GM12878 (cell line): ENCODE measurements at places on chromosomes 5 and 9.

- no peak for DNase-seq
Observed at GRCh38 chr9:93116072-93116961, 17.7 kb downstream of the NINJ1 start.

DNA sequence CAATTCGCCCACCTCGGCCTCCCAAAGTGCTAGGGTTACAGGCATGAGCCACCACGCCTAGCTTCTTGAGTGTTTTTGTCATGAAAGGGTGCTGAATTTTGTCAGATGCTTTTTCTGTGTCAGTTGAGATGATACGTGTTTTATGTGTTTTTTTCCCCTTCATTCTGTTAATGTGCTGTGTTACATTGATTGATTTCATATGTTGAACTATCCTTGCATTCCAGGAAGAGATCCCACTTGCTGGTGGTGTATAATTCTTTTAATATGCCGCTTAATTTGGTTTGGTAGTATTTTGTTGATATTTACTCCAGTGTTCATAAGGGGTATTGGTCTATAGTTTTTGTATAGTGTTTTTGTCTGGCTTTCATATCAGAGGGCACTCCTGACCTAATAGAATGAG, 13.6 kb downstream of the ZBTB43 start:
- DNase-seq = no peak

- DNase-seq = no peak
Observed at GRCh38 chr9:22817181-22817580, 370.6 kb downstream of the DMRTA1 start.

GRCh38 chr5:8828596-8829322, 717.1 kb downstream of the SEMA5A start:
- no peak for DNase-seq

- DNase-seq = no peak
Observed at GRCh38 chr5:11334404-11334803, 569.8 kb downstream of the CTNND2 start.

DNA sequence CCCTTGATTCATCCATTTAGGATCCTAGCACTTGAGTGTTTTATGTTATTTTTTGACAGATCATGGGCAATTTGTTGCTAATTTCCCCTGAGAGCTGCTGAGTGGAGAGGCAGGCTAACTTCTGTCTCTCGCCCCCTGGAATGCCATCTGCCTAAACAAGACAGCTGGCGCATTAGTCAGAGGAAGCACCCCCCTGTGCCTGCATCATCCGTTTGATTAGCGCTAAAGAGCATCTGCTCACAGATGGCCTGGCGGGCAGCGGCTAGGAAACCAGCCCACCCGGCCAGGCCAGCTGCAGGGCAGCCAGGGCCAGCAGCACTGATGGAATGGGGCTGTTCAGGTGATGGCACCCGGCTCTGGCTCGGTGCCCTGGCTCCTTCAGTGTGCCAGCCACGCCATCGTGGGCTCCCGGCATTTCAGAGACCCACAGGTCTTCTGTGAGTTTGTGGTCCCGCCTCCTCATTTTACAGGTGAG, 22.9 kb upstream of the ASS1 start:
- no peak for DNase-seq

DNA sequence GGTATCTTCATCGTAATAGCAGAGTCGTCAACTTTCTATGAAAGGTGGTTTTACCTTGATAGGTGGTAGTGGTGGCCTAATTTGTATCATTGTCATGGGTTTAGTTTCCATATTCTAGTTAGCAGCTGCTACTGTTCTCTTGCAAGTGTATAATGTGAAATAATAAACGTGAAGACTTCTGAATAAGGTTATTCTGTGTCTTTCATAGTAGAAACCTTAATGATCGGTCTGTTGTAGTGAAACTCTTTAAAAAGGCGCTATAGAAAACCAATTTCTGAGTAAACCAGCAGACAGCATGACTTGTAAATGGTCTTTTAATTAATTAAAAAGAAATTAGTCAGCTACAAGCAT, 1.6 kb downstream of the SET start:
- DNase-seq = no peak

DNA sequence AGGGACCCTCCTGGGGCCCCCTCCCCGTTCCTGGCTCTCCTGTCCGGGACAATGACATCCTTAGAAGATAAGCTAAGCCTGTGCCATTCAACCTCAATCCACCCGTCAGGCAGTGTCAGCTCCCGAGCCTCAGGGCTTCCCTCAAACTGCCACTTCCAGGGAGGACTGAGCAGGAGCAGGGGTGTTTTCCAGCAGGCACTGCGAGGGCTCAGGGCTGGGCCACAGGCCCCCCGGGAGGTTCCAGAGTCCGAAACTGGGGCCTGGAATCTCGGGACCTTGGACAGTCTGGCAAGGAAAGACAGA, 26.2 kb downstream of the LHX3 start:
- no peak for DNase-seq

- no peak for DNase-seq
Observed at GRCh38 chr5:75656311-75657003, 45.2 kb downstream of the ANKDD1B start.

- no peak for DNase-seq
Observed at GRCh38 chr9:72581694-72582093, 60.3 kb downstream of the TMC1 start.

DNA sequence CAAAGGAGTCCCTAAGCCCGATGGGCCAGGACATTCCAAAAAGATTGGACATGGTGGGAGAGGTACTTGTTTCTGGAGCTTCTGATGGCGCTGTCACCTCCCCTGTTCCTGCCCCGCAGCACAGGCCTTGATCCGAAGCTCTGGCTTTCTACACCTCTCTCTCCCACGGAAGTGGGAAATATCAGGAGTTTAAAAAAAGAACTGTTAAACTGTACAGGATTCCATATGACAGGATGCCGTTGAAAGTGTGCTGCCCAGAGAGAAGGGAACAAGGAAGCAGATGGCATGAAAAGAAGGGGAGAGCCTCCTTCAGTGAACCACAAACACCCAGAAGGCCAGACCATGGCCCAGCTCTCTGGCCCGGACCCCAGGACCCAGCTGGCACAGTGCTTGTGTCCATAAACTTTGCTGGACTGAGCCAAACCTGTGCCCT, 26.8 kb upstream of the SLC2A8 start:
- no peak for DNase-seq

GRCh38 chr5:109923205-109923604, 233.5 kb downstream of the MAN2A1 start:
- no peak for DNase-seq

GRCh38 chr5:36365896-36366295, 64.2 kb upstream of the RANBP3L start:
- no peak for DNase-seq

DNA sequence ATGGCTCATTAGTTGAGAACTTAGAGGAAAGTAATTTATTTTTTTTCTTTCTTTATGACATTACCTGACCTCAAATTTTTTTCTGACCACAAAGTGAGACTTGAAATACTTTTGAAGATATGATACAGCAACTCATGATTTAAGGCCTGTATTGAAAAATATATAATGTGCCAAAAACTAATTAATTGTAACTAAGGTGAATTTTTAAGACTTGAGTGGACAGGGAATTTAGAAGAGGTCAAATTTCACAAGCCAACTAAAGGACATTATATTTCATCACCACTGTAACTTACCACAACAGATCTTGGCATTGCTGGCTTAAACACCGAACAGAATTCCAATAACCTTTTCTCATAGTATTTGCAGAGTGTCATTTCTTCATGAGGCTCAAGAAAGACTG, 1.8 kb downstream of the CCNH start:
- DNase-seq = no peak

DNA sequence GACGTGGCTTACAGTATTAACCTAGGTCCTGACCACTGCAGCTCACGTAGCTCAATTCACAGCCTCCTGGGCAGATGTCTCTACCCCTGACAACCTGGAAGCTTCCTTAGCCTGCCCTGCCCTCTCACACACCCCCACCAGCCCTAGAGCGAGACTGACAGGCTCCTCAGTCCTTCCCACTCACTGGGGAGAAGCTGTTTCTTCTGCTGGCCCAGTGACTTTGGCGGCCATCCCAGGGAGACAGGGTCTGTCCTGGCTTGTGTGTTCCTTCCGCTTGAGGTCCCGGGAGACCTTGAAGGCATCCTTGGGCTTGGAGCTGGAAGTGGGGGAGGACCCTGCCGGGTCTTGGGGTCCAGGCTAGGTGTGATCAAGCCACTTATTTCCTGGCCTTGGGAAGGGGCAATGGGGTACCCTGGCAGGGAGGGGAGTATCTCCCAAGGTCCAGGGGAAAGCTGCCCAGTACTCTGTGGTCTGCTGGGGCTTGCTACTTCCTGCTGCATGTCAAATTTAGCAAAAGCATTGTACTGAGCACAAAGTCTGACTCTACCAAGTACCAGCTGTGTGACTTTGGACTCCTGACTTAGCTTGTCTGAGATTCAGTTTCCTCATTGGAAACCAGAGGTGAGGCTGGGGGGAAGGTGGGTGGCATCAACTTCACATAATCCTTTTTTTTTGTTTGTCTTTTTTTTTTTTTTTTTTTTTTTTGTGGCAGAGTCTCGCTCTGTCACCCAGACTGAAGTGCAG, 1.9 kb downstream of the MIGA2 start:
- DNase-seq = no peak

DNA sequence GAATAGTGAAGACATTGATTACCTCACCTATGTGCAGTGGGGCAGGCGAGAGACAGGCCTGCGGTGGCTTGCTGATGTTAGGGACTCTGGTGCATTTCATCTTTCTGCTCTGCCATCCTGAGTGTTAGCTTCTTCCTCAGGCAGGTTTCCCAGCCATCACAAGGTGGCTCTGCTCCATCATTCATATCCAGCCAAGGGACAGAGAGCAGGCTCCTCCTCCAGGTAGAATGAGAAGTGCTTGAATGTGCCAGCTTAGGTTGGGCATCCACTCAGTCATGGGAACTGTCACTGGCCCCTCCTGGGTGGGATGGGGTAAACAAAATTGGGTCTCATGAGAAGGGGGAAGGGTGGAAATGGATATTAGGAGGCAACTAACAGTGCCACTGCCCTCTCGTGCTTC, 24.8 kb downstream of the GPR107 start:
- no peak for DNase-seq

GRCh38 chr9:4339836-4340560, 40.1 kb upstream of the GLIS3 start:
- no peak for DNase-seq

- DNase-seq = no peak
Observed at GRCh38 chr5:168987543-168988300, 313.2 kb downstream of the SLIT3 start.

DNA sequence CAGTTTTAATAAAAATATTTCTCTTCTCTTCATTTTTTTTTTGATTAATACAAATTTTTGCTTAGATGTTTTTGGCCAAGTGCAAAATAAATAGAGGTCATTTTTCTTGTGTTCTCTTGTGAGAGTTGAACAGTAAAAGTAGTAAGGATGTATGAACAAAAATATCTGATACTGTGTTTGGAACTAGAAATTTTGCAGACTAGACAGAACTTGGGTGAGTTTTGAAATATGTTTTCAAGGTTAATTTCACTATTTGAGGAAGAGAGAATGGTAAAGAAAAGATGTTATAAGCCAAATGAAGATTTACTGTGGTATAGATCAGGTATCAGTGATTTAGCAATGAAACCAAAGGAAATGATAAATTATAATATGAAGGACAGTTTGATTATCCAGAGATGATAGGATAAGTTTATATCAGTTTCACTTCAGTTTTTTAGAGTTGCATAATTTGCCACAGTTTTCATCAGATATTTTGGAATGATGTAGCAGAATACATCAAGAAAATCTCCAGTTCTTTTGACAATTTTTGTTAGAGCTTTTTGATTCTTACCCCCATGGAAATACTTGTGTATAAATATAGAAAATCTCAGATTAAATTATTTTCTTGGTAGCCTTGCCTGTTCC, 147.9 kb upstream of the VCAN start:
- DNase-seq = no peak

DNA sequence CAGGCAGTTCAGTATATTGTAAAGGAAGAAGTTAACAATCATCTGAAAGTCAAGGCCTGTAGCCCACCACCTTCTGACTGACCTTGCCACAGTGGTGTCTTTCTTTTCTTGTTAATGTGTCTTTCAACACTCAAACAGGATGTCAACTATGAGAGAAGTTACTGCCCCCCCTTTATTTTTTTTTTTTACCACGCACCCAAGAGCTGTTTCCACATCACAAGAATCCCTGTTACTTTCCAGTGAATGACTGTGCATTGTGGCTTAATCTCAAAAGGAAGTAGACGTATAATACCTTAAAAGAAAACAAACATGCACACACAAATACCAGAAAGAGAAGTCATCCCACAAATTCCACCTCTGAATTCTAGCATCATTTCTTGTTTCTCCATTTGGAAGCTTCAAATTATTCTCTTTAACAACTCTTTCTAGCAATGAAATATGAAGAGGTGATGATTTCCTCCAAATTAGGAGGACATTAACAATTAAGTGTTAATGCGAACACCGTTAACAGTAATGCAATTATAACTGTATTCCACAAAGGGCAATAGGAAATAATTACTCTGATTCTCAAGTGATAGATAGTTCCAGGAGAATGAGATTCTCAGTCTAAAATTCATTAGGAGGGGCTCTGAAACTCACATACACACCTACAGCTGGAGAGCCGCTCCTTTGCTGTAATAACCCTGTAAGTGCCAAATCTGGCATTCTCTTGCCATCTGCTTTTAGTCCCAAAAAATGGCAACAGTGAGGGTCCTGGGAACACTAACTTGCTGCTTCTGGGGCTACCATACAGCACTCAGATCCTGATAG, 201.0 kb downstream of the EFNA5 start:
- no peak for DNase-seq

DNA sequence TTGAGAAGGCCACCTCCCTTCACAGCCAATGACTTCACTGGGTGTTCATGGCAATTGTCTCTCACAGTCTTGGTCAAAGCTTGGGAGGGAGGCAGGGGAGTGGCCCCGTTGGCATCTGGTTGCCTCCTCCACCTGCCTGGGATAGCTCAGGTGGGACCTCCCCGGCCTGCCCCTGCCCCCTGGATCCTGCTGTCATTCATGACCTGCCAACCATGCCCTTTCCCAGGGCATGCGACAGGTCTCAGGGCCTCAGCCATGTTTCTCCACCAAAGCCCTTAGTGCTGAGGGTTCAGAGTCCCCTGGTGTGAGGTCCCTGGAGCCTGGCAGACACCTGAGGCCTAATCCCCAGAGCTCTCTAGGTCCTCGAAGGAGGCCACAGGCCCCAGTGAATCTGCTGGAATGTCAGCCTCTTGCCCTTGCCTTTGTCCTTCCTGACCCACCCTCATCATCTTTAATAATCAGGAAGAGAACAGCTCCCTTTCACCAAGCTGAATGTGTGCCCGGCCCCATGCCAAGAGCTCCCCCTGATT, 5.6 kb downstream of the DAB2IP start:
- DNase-seq = no peak

GRCh38 chr9:82109626-82110025, 121.1 kb downstream of the SPATA31D1 start:
- DNase-seq = no peak

GRCh38 chr5:74177961-74178360, 462.6 kb downstream of the ENC1 start:
- DNase-seq = no peak

DNA sequence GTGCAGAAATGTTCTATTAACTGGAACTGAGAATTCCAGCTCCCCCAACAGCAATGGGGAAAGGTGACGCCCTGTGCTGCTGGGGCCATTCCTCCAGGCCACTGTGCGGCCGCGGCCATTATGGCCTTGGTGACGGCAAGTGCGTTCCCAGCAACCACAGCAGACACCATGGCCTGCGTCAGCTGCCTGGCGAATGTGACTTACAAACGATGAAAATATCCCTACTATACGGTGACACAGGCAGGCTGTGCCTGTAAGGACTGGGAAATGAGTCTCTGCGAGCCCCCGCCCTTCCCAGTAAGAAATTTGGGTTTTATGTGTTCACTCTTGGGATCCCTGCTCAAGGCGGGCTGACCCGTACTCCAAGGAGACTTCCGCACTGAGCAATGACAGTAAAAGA, 20.6 kb downstream of the CLPTM1L start:
- no peak for DNase-seq
